ENCODE measurements at places on chromosomes 2 and 18. TPM values are rescaled to one million over a fixed set of nuclear protein-coding genes. Genes with fewer than 3 reads are reported as not detected.

The SERPINB4 gene
- total RNA-seq, result not detected

The CD207 gene
- 0.27 TPM for total RNA-seq

The ODC1 gene
- 104 TPM for total RNA-seq

The SLC19A3 gene
- 4.9 TPM for total RNA-seq

The RNU2-63P gene
- total RNA-seq, result not detected

The FOXD4L1 gene
- 0.21 TPM for total RNA-seq

The SMC6 gene
- 10.4 TPM for total RNA-seq

The FOXI3 gene
- total RNA-seq, result not detected

The TSHZ1 gene
- 17.4 TPM for total RNA-seq

The NCKAP5 gene
- 1.2 TPM for total RNA-seq

The TNFAIP6 gene
- total RNA-seq, result 6.9 TPM

The SCN2A gene
- 1.8 TPM for total RNA-seq

The NPHP1 gene
- 9.2 TPM for total RNA-seq

The C2orf81 gene
- 1.9 TPM for total RNA-seq

The TMEM200C gene
- total RNA-seq, result not detected

The CFAP221 gene
- total RNA-seq, result not detected

The PXDN gene
- 97.5 TPM for total RNA-seq

The ILKAP gene
- total RNA-seq, result 58.0 TPM

The SERPINB12 gene
- total RNA-seq, result not detected

The CRYGC gene
- not detected for total RNA-seq

The EPB41L3 gene
- 77.2 TPM for total RNA-seq

The NTSR2 gene
- total RNA-seq, result not detected

The IL36B gene
- not detected for total RNA-seq

The TSPYL6 gene
- 0.14 TPM for total RNA-seq

The KCNE4 gene
- total RNA-seq, result 9.6 TPM

The CCBE1 gene
- 1.6 TPM for total RNA-seq

The CROCC2 gene
- not detected for total RNA-seq

The ANKRD30B gene
- not detected for total RNA-seq

The KIF5C gene
- 7.3 TPM for total RNA-seq

The HOXD9 gene
- total RNA-seq, result not detected

The RUFY4 gene
- total RNA-seq, result not detected

The DYNAP gene
- total RNA-seq, result not detected

The RGPD3 gene
- 0.27 TPM for total RNA-seq

The RND3 gene
- total RNA-seq, result 119 TPM

The NIFK gene
- 34.9 TPM for total RNA-seq

The GALM gene
- 19.5 TPM for total RNA-seq

The PAX8 gene
- 2.4 TPM for total RNA-seq

The PGAP1 gene
- 38.2 TPM for total RNA-seq

The TMEM37 gene
- total RNA-seq, result 4.9 TPM

The XPO1 gene
- total RNA-seq, result 43.3 TPM

The RFTN2 gene
- 9.3 TPM for total RNA-seq

The ZC3H6 gene
- 10.6 TPM for total RNA-seq

The SEPTIN10 gene
- 80.0 TPM for total RNA-seq

The GALNT14 gene
- total RNA-seq, result 1.6 TPM

The SERPINB10 gene
- total RNA-seq, result not detected

The LAMA3 gene
- total RNA-seq, result 30.1 TPM

Data from thoracic aorta (tissue), 2 donors.